Stimulated activated CD8-positive, alpha-beta memory T cell treated with anti-CD3 and anti-CD28 coated beads, Interleukin-4, amount 100 ng/mL, for 1 hour (primary cell): ENCODE measurements at places on chromosomes 12 and 14.

GRCh38 chr12:100699209-100699608, 95.4 kb upstream of the ANO4 start:
- DNase-seq, result no peak

- DNase-seq, result no peak
These were observed 4.1 kb downstream of the OR10AD1 start for GRCh38 chr12:48198985-48199384.

DNA sequence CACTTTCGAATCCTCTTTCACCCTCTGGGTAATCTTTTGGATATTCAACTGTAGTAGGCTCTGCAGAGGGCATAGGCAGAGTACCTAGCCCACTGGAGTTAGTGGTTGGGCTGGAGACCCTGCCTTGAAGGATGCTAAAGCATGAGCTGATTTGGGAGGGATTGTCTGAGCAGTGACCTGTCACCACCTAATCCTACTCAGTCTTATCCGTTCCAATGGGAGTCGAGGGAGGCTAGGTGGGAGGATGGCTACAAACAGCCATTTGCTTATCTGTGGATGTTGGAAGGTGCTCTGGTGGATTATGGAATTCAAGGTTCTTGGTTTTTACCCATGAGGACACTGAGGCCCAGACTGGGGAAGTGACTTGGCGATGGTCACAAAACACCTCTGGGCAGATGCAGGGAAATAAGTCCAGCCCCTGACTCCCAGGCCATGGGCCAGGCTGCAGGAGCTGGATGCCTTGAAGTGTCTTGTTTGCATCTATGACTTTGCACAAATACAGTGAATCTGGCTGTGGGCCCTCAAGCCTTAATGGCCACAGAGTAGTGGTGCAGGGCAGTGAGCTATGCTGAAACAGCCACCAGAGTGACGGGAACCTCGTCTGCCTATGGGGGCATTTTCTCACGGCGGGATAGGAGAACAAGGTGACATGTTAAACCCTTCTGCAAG, 3.7 kb downstream of the KMT5A start:
- no peak for DNase-seq

- peak; percentile 34 for DNase-seq
These were observed 25.4 kb upstream of the PLEKHG6 start for GRCh38 chr12:6285063-6285477.

DNA sequence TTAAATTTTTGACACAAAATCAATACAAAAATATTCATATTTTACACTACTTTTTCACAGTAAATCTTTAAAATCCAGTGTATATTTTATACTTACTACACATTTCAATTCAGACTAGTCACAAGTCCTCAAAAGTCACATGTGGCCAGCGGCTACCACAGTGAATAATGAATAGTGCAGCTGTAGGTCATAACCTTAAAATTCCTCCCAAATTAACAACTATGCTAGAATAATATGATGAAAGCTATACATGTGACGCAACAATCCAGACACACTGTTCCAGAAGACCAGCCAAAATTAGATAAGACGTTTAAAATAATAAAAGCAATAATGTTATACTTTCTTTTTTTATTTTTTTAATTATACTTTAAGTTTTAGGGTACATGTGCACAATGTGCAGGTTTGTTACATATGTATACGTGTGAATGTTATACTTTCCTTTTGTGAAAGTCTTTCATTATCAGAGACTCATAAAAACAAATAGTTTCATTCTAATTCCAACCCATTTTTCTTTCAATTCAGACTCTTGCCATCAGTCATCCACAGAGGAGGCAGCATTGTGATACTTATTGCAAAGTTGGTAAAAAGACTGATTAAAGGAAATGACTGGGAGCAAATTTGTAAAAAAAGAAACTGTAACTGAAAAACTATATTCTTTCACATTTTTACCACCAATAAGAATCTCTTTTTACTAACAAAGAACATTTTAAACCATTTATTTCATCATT, 67.0 kb downstream of the C2CD5 start:
- no peak for DNase-seq

DNA sequence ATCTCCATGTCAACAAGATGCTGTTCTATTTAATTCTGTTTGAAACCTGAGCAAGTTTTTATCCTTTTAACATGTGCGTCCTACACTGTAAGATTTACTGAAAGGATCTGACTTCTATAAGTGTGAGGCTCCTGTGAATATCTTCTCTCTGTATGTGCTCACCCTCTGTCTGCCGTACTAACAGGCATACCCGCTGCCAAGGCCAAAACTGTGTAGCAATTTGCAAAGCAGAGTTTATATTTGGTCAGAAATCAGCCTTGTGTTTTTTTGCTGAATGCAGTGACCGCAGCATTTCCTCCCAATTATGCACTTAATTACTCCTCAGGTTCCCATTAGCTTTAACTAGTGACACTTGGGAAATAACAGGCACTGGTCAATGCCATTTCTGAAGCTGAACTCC, 12.3 kb downstream of the CHST11 start:
- DNase-seq, result no peak

DNA sequence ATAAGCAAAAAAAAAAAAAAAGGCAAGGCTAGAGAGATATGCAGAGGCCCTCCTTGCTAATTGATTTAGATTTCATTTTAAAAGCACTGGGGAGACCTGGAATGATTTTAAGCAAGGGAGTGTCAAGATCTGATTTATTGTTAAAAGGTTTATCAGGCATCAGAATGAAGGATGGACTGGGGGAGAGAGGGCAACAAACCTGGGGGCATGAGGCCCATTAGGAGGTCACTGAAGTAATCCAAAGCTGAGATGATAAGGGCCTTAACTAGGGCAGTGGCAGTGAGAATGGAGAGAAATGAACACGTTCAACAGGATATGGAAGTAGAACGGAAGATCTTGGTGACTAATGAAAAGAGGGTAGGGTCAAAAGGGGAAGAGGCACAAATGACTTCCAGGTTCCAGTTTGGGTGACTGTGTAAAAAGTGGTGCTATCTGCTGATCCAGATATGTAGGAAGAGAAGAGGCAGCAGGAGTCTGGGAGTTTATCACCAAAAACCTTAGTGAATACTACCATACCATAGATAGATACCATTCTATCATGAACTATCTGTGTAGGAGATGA, 24.0 kb downstream of the KITLG start:
- DNase-seq, result no peak
